Activated CD8-positive, alpha-beta T cell treated with anti-CD3 and anti-CD28 coated beads for 36 hours (primary cell): ENCODE measurements at places on chromosomes 13 and 19. TPM values are rescaled to one million over a fixed set of nuclear protein-coding genes. Genes with fewer than 3 reads are reported as not detected.
A peak's percentile ranks its signal among the peaks of the same experiment; 100 is the strongest.

GRCh38 chr13:85564598-85564997 lies 234.6 kb downstream of the SLITRK6 start:
- DNase-seq, result no peak

DNA sequence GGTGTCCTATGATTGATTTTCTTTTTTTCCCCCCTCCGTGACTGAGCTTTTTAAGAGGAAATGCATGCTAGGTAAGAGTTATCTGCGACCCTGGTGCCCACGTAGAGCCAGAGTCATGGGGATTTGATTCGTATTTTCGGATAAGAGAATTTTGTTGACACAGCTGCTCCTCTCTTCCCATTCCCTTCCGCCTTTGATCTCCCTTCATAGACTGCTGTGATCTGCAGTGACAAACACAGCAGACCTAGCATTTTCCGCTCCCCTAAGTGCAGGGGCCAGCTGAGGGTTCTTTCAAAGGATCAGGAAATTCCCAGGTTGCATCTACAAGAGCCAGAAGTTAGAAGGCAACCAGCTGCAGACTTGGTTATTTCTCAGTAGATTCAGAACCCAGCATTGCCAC lies 70.5 kb downstream of the ZNF568 start:
- DNase-seq, result no peak

GRCh38 chr13:40595693-40596092 lies 70.7 kb downstream of the FOXO1 start:
- no peak for DNase-seq

GRCh38 chr19:1509602-1510441 lies 3.0 kb downstream of the ADAMTSL5 start:
- no peak for DNase-seq

DNA sequence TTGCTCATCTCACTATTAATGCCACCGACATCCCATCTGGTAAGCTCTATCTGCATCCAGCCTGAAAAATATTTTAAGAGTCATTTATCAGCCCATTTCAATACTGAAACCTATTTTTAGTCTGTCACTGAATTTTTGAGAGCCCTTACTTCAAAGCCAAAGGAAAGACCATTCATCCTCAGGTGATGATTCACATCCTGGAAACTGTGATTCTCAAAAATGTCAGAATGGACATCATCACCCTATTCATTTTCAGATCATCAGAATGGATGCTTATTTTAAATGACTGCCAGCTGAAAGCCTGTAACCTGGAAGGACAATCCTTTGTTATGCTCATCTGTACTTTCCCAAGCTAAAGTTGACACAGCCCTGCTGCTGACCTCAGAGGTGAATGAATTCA lies 27.0 kb downstream of the TNFSF11 start:
- DNase-seq, result peak; percentile 10

GRCh38 chr13:21297447-21297846 lies 121.0 kb downstream of the MRPL57 start:
- no peak for DNase-seq

Gene SLC15A1
- not detected for total RNA-seq

Gene CD37
- total RNA-seq, result 131 TPM

Gene VN1R2
- total RNA-seq, result not detected

Gene SNRPA
- 260 TPM for total RNA-seq

Gene ZNF566
- 6.5 TPM for total RNA-seq

Gene LILRB4
- total RNA-seq, result not detected

Gene FGF22
- total RNA-seq, result not detected
